Breast epithelium (tissue), 4 donors: ENCODE measurements at places on chromosomes 2 and 18.
A peak's percentile ranks its signal among the peaks of the same experiment; 100 is the strongest.

DNA sequence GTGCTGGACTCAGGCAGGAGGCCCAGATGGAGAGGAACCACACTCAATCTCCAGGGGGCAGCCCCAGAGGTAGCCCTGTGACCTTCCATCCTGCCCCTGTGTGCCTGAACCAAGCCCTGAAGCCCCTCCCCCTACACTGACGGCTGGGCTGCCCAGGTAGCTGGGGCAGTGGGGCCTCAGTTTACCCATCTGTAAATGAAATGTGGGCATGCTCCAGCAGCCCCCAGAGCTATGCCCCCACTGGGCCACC, 15.8 kb downstream of the CROCC2 start:
- H3K36me3 ChIP-seq: no peaks in the 10 kb centered on the region
- H3K27me3 ChIP-seq: no peaks in the 10 kb centered on the region
- H3K4me3 ChIP-seq: no peak overlapping the region
- peak; percentile 15 for DNase-seq
- H3K4me1 ChIP-seq: no peaks in the 10 kb centered on the region
- H3K27ac ChIP-seq: no peak overlapping the region

GRCh38 chr2:225437319-225437718, 37.8 kb downstream of the NYAP2 start:
- no peak overlapping the region for H3K27ac ChIP-seq
- no peaks in the 10 kb centered on the region for H3K27me3 ChIP-seq
- no peaks in the 10 kb centered on the region for H3K36me3 ChIP-seq
- H3K4me3 ChIP-seq: no peak overlapping the region

GRCh38 chr2:25895018-25895417, 16.7 kb upstream of the ASXL2 start:
- no peak overlapping the region for H3K4me3 ChIP-seq
- DNase-seq: no peak
- no peaks in the 10 kb centered on the region for H3K4me1 ChIP-seq

DNA sequence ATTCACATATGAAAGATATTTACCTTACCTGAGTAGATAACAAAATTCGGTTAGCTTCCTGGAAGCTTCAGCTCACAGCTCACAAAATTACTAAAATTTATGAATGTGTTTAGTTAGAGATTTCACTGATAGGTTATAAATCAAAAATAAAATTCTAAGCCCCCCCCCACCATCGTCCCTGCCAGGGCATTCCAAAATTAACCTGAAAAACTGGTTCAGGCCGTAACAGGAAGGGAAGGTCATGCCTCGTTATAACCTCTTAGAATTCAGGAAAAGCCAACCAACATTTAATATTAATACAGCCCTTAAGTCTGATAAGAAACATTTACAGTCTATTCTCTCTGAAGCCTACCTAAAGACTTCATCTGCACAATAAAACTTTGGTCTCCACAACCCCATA, 48.9 kb downstream of the COX7A2L start:
- no peaks in the 10 kb centered on the region for H3K4me1 ChIP-seq
- H3K27me3 ChIP-seq: no peaks in the 10 kb centered on the region
- no peak overlapping the region for H3K4me3 ChIP-seq
- H3K27ac ChIP-seq: no peak overlapping the region
- H3K36me3 ChIP-seq: no peaks in the 10 kb centered on the region

GRCh38 chr2:9775999-9776712, 67.1 kb upstream of the TAF1B start:
- no peaks in the 10 kb centered on the region for H3K27me3 ChIP-seq
- DNase-seq: no peak
- no peak overlapping the region for H3K27ac ChIP-seq
- no peaks in the 10 kb centered on the region for H3K36me3 ChIP-seq

GRCh38 chr2:172953970-172954852, 121.4 kb upstream of the MAP3K20 start:
- no peak overlapping the region for H3K4me3 ChIP-seq
- DNase-seq: no peak
- no peaks in the 10 kb centered on the region for H3K4me1 ChIP-seq
- no peaks in the 10 kb centered on the region for H3K36me3 ChIP-seq
- H3K27me3 ChIP-seq: no peaks in the 10 kb centered on the region

- no peak overlapping the region for H3K4me3 ChIP-seq
- no peaks in the 10 kb centered on the region for H3K27me3 ChIP-seq
- DNase-seq: no peak
- no peak overlapping the region for H3K27ac ChIP-seq
Measured at GRCh38 chr2:84735389-84735788, 145.5 kb downstream of the TRABD2A start.

- no peaks in the 10 kb centered on the region for H3K36me3 ChIP-seq
- H3K4me3 ChIP-seq: no peak overlapping the region
- DNase-seq: no peak
- no peak overlapping the region for H3K27ac ChIP-seq
- no peaks in the 10 kb centered on the region for H3K27me3 ChIP-seq
- H3K4me1 ChIP-seq: no peaks in the 10 kb centered on the region
Measured at GRCh38 chr2:119123389-119123788, 35.2 kb downstream of the C1QL2 start.

DNA sequence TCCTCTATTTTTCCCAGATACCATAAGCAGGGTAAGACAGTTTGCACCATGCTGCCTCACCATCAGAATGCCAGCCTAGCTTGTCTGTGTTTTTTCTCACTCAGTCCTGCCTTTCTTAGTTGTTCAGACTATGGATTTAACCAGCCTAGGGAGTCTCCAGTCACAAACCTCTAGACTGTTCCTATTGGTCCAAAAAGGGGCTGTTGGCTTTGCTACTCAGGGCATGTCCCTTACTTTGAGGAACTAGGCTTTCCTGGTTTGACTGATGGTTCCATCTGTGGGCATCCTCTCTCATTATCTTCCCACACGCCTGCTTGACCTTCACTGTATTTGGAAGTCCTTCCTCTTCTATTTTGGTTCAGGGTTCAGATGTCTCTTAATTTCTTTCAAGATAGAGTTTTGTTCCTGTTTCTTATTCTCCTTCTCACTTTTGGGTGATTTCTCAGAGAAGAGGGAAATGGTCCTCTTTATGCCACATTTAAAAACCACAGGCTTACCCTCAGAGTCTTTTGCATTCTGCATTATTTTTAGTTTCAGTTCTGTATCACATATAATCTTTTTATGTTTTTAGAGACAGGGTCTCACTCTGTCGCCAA, 31.3 kb upstream of the TMEM131 start:
- H3K36me3 ChIP-seq: no peaks in the 10 kb centered on the region
- no peak overlapping the region for H3K27ac ChIP-seq
- no peak overlapping the region for H3K4me3 ChIP-seq
